NCI-H524 (cell line): ENCODE measurements at places on chromosomes 3 and 15.

- no peak for DNase-seq
Observed at GRCh38 chr3:169227911-169228310, 435.6 kb downstream of the MECOM start.

DNA sequence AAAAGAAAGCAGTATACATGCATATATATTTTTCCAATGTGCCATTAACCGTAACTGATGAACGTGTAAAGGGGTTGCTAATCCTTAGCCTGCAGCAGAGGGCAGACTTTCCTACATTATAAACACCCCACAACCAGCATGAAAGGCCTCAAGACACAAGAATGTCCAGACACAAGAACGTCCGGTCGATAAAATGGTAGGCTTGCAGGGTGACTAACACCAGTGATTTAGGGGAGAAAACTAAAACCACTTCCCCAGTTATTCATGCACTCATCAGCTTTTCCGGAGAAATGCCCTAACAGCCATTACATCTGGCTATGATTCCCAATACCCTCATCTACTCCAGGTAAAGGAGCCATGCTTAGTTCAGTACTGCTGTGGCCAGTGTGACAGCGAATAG lies 57.4 kb downstream of the LRTM1 start:
- DNase-seq = no peak

DNA sequence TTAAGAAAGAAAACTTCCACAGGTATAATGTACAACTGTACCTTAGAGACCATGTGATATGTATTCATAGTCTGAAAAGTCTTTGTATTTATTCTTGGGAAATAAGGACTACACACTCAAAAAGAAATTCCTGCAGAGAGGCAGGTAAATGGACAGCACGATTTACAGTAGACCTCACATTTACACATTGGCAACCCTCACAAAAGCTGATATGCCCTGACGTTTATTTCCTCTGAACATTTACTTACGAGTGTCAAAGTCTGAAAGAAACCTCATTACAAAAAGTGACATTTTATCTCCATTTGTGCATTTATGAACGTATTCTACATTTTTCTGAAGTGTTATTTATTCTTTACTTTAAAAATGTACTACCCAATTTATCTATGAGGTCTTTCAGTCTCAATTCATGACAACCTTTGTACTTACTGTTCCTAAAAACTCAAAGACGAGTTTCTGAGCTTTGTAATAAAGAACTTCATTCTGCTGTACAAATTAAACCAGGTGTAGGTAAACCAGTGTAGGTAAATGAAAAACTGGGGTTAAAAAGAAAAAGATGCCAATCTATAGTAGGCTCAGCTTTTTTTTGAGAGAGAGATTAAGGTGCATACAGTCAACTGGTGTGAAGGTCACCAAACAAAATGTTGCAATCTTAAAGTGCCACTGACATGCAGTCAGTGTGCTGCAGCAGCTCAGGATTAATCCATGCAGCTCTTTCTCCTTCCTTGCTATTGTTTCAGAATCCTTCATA lies 44.3 kb downstream of the THRB start:
- no peak for DNase-seq

DNA sequence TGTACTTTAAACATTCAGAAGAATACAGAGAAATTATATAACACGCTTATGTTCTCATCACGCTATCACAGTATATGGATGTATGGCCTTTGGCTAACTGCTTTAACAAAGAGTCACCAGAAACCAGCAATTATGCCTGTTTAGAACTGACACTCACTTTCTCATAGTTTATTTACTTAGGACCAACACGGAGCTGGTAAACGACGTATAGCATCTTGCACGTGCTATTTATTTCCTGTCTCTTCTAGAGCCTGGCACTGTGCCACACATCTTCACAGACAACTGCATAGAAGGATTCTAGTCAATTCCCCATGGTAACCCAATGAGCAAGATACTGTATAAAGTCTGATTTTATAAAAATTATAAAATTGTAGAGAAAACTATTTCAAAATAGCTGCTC lies 43.6 kb downstream of the TBC1D2B start:
- no peak for DNase-seq

DNA sequence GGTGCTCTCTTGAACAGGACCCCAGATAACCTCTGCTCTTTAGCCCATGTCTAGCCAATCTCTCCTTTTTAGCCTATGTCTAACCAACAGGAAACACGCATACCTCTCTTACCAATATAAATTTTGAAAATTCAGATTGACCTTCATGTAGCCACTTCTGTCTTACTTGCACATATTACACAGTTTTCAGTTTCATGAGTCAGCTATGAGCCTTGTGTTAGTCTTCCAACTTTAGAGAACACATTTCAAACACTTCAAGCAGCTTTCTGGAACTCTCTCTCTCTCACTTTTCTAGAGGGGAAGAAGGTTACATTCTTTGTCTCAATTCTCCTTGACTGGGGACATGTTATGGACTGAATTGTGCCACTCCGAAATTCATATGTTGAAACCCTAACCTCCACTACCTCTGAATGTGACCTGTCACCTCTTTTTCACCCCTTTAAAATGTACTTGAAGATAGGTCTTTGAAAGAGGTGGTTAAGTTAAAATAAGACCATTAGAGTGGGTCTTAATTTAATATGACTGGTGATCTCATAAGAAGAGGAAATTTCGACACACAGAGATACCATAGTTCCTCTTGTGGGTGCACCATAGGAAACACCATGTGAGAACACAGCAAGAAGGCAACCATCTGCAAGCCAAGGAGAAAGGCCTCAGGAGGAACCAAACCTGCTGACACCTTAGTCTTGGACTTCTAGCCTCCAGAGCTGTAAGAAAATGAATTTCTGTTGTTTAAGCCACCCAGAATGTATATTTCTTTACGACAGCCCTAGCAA lies 480.3 kb upstream of the ALCAM start:
- no peak for DNase-seq

DNA sequence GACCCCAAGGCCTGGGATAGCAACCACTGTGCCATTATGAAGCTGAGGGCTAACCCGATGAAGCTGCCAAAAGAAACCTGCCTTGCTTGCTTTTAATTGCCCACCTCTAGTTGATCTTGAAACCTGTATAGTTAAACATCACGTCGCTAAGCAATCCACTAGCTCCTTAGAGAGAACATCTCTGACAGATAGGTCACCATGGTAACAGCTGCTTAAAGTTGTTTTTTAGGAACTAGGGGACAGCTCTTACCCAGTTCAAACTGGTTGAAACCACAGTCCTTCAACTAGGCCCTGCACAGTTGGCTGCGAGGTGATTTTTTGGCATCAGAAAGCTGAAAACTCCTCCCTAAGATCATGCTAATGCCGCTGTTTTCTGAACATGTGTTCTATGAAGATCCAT lies 135.7 kb downstream of the EBLN2 start:
- no peak for DNase-seq

- DNase-seq = no peak
Observed at GRCh38 chr3:68880632-68881031, 51.7 kb downstream of the TAFA4 start.
